ENCODE measurements at places on chromosomes 6 and 20. TPM values are rescaled to one million over a fixed set of nuclear protein-coding genes. Genes with fewer than 3 reads are reported as not detected.
A peak's percentile ranks its signal among the peaks of the same experiment; 100 is the strongest.

DNA sequence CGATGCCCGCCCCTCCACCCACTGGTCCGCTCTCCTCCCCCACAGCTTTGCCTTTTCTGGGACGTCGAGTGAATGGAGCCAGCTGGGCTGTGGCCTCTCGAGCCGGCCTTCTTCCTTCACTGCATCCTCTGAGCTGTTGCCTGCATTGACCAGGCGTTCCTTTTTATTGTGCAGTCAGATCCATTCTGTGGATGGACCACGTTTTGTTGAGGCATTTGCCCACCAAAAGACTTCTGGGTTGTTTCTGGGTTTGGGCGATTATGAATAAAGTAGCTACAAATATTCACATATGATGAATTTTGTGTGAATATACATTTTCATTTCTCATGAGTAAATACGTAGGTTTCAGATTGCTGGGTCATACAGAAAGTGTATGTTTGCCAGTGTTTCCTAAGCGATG, 9.9 kb downstream of the NTSR1 start:
- no peak overlapping the region for H3K4me3 ChIP-seq
- peaks cover 23% of the 10 kb centered on the region for H3K27me3 ChIP-seq
- H3K27ac ChIP-seq: no peak overlapping the region
- no peaks in the 10 kb centered on the region for H3K36me3 ChIP-seq

- no peaks in the 10 kb centered on the region for H3K36me3 ChIP-seq
- H3K4me3 ChIP-seq: peak within 1 kb of the TSS; percentile 90
- peak; percentile 96 for DNase-seq
- H3K27me3 ChIP-seq: no peaks in the 10 kb centered on the region
Measured at GRCh38 chr20:37527638-37528445, at the start of gene BLCAP. BLCAP (minus strand) TSS chr20:37527876; CDS start chr20:37519174, 8,702 bp downstream.

- DNase-seq: peak; percentile 74
- peaks cover 7% of the 10 kb centered on the region for H3K27me3 ChIP-seq
- H3K4me1 ChIP-seq: peaks cover 5% of the 10 kb centered on the region
- H3K36me3 ChIP-seq: no peaks in the 10 kb centered on the region
Measured at GRCh38 chr6:148747145-148747470, 278 bp downstream of the UST start.

GRCh38 chr20:2042400-2042799, 48.5 kb upstream of the PDYN start:
- no peak overlapping the region for H3K27ac ChIP-seq
- DNase-seq: no peak
- H3K4me1 ChIP-seq: no peaks in the 10 kb centered on the region
- no peak overlapping the region for H3K4me3 ChIP-seq

DNA sequence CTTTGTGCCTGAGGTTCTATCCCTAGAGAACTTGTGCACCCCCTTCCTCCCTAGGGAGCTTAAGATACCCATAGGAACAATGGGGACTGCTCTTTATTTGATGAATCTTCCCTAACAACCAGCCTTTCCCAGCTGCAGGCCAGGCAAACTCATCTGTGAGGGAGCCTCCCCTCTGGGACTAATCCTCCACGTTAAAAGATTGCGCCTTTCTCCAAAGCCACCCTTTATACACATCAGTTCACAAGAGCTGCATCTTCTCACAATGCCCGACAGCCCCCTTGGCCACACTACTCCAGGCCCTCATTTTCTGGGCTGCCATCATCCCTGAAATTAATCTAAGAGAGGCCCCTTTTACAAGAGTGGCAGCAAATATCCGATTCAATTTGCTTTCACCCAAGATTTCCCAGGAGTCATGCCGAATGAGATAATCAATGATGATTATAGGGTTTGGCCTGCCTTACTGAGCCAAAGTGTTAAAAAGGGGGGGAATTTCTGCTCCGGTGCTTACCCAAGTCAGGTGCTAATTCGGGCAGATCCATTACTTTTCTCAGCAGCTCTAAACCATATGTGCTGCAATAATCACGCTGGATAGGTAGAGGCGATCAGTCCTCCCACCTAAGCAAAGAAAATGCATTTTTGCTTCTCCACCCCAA, 336.5 kb downstream of the KIF16B start:
- no peaks in the 10 kb centered on the region for H3K36me3 ChIP-seq
- no peak overlapping the region for H3K27ac ChIP-seq
- H3K27me3 ChIP-seq: no peaks in the 10 kb centered on the region
- H3K4me3 ChIP-seq: no peak overlapping the region
- no peak for DNase-seq

Gene PRL
- total RNA-seq: not detected

Gene AKAP12
- 13.8 TPM for total RNA-seq

Gene RNF144B
- 13.2 TPM for total RNA-seq

All from heart left ventricle (tissue), 16 donors.